ENCODE measurements at places on chromosomes 11 and 22. TPM values are rescaled to one million over a fixed set of nuclear protein-coding genes. Genes with fewer than 3 reads are reported as not detected.

GRCh38 chr11:93757924-93758865 lies 16.7 kb downstream of the C11orf54 start:
- DNase-seq = no peak

MS4A3 gene
- 0.80 TPM for polyA plus RNA-seq

TSSK2 gene
- not detected for polyA plus RNA-seq

- DNase-seq = no peak
Observed at GRCh38 chr22:44479662-44480061, 18.4 kb downstream of the RTL6 start.

TREH gene
- polyA plus RNA-seq = 0.19 TPM

DNA sequence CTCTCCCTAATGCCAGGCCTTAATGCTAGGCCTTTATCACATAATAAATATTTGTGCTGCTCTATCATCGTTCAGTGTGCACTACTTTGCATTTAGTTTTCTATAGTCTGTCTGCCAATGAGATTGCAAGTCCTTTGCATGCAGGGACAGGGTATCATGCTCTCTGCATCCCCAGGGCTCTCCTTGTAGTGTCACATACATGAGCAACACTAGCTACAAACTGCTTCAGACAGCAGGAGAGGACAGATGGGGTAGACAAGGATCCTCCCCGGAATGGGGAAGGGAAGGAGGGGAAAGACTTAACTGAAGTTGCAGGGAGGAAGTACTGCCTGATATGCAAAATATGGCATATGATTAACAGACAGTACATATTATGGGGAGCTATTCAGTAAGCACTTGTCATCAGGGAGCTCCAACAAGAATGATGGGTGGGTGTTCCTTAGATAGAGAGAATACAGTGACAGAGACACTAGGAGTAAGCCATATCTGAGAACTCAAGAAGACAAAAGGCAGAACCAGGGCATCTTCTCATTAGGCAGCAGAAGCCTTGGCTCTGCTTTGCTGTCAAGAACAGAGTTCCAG lies 42.8 kb downstream of the ZNF202 start:
- DNase-seq = no peak

MYRF gene
- 0.94 TPM for polyA plus RNA-seq

Data from forelimb muscle (tissue), 1 donor.